ENCODE measurements at places on chromosomes 12 and 14.

DNA sequence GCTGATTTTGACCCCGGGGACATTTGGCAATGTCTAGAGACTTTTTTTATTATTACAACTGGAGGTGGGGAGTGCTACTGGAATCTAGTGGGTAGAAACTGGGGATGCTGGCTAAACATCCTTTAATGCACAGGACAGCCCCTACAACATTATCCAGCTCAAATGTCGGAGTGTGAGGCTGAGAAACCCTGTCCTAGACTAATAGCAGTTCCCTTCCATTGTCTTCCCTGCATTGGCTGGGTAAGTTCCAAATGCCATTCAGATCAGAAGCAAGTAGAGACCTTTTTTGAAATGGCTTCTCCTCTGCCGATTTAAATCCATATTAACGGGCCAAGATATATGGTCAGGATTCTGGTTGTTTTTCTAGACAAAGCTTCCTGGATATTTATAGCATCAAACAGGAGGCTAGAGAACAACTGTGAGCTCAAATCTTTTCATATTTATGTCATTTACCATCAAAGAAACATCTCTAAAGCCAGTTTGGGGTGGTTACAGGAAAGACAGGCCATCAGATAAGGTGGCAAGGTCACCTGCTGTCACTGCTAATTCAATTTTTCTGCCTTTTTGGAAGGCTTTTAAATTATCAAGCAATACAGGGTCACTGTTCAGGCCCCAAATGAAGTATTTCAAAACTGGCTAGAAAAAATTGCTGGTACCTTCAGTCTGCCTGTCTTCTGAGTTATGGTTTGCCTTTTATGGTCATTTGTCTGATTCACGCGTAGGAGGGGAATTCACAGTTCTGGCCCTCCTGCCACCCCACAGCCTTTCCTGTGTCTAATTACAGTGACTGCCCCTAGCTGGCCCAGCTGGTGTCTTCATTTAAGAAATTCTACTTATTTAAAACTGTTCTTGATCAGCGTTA is 20.1 kb upstream of the AKAP5 start:
- peak; percentile 32 for DNase-seq

- no peak for DNase-seq
Measured at GRCh38 chr12:105644770-105645169, 314.3 kb downstream of the C12orf75 start.

- peak; percentile 24 for DNase-seq
Measured at GRCh38 chr14:76955575-76956315, 72.8 kb downstream of the IRF2BPL start.

DNA sequence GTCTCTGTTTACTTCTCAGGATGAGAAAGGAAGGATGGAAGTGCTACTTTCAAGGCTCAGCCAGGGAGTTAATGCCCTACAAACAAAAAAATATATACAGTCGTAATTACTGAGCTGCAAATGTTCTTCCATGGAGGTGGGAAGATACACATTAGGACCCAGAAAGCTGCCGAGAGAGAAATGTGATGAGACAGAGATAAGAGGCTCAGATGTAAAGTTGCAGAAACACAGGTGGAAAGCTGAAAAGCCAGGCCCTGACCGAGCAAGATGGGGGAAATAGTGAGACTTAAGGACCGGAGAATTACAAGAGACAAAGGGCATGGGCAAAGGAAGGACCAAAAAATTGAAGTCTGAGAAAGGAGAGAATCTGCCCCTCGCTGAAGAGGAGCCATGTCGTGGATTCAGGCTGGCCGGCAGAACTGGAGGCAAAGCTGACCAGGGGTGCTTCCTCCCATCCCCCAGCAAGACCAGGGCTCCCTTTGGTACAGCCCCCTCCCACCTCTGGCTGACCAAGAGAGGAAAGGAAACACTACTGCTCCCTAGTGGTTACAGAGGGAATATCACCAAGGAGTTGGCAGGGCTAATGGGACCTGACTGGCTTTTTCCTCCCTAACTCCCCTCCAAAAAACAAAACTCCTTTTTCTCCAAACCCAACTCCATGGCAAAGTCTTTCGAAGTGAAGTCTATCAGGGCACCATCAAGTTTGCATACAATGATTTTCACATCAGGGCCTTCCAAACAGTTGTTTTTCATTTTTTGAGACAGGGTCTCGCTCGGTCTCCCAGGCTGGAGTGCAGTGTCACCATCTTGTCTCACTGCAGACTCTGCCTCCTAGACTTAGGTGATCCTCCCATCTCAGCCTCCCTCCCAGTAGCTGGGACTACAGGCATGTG is 12.1 kb downstream of the ZFHX2 start:
- no peak for DNase-seq

DNA sequence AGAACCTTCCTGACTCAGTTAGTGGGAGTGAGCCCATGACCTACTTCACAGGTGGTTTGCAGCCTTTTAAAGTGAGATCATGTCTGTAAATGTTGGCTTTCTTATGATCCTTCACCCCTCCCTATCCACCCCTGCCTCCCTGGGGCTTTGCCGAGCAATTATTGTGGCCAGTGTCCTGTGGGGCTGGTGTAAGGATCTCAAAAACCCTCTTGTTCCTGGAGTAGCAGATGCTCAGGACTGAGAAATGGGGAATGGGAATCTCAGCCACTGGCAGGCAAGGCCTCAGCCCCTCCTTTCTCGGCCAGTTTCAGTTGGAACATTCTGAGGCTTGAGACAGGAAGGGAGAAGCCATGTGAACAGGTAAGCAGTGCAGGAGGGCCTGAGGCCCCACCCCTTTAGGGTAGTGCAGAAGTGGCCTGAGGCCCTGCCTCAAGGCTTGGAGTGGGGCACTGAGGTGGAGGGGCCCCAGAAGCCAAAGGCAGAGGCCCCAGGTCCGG is 53.8 kb downstream of the PLEKHG3 start:
- no peak for DNase-seq

DNA sequence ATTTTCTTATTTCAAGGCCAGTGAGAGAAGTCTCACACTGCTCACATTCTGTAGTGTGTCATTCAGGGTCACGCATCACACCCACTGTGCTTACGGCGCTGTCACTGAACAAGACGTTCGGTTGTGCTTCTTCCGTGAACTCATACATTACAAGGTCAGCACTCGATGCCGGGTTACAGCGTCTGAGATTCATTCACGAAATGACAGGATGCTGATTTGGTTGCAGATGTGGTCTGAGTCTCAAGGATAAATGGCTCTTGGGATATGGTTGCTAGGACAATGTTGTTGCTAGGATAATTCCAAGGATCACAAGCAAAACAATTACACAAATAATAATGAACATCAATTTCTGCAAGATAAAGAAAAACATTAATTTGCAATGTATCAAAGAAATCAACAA is 47.4 kb downstream of the STX2 start:
- no peak for DNase-seq

GRCh38 chr12:104223712-104224111 is 8.1 kb downstream of the TXNRD1 start:
- no peak for DNase-seq

- DNase-seq, result no peak
Measured at GRCh38 chr14:59107819-59108218, 80.6 kb upstream of the DAAM1 start.

- no peak for DNase-seq
Measured at GRCh38 chr14:56731187-56731586, 79.1 kb downstream of the OTX2 start.

GRCh38 chr12:117507548-117507947 is 146.1 kb upstream of the NOS1 start:
- DNase-seq, result no peak

DNA sequence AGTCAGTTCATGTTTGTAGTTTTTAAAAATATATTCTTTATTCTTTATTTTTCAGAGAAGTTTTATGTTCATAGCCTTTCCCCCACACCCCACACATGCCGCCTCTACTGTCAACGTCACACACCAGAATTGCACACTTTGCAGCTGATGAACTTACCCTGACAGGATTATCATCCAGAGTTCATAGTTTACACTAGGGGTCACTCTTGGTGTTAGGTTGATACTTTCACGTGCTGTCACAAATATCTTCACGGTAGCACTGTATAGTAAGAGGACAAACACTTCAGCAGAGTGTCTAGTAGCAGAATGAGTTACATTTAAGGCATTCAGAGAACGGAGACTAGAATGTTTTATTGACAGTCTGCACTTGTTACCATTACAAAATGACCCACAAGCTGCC is 5.1 kb downstream of the DPPA3 start:
- no peak for DNase-seq

DNA sequence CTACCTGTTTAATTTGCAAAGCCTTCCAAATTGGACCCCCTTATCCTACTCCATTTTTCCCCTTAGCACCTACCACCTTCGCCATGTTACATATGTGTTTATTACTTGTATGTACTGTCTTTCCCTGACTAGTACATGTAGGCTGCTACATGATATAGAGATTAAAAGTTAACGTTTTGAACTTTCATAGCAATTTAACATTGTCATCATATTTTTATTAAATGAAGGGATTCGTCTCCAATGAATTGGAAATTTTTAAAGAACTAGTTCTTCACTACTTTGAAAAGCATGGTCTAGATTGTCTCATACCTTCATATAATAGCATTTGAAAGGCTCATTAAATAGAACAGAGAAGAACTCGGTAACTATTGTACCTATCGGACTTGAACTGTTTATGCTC is 64.9 kb upstream of the REP15 start:
- no peak for DNase-seq

DNA sequence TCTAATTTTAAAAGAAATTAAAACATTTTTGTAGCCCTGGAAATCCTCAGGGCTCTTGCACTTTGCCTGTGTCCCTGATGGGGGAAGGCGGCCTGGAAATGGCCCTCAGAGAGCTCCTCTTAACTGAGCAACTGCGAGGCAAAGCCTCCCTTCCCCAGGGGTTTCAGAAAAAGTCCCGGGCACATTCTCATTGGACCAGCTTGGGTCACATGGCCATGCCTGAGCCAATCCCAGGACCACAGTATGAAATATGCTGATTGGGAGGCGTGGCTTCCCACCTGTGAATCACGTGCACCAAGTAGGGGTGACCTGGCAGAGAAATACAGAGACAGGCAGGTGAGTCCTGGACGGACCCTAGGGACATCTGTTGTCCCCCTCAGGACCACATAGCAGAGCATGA is 90.4 kb upstream of the SFSWAP start:
- no peak for DNase-seq

- no peak for DNase-seq
Measured at GRCh38 chr12:997505-997904, 6.5 kb downstream of the ERC1 start.

DNA sequence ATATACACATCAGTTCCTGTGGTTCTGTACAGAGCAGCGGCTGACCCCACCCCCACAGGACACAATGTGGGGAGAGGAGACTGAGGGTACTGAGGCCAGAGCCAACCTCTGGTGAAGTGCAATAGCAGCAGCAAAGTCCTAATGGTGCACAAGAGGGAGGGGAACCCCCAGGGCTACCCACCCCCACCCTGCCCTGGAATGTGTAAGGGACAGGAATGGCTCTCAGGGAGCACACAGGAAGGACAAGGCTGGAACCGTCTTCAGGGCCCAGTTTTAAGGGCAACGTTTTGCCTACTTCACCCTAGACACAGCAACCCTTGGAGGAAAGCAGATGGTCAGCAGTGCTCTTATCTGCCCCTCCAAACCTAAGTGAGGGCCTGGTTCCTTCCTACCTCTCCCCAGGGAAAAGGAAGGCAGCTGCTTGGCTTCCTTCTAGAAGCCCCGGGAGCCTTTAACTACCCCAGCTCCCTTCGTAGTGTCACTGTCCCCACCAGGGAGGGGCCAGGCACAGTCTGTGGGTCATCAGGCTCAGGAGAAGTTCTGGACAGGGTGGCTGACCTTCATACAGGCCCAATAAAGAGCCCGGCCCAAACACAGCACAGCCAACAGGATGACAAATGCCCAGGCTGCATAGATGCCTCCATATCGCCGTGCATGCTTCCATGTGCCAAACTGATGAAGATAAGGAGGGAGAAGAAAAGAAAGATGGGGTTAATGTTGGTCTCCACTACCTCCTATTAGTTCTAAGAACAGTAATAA is 3.0 kb downstream of the PIP4P1 start:
- no peak for DNase-seq

DNA sequence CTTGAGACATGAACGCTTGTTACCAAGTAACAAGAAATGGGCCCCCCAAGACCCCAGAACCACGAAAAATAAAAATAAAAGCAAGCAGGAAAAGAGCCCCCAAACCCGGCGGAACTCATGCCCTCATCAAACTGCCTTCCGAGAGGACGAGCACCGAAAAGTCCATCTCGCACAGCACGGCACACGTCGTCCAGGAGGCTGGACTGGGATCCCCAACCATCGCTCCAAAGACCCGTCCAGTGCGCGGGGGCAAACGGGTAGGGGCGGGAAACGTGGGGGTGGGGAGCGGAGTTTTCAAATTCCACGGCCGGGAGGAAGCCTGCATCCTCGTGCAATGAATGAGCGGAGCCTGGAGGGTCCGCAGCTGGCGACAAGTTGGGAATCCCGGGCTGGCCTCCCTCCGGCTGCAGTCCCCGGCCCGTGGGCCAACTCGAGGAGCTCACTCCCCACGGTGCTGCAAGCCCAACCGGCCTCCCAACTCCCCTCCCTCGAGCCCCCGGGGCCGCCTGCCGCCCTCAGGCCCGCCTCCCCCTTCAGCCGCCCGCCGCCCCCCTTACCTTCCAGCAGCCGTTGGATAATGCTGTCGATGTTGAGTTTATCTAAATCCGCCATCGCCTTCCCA is 484 bp downstream of the PPP1CC start:
- peak; percentile 39 for DNase-seq

DNA sequence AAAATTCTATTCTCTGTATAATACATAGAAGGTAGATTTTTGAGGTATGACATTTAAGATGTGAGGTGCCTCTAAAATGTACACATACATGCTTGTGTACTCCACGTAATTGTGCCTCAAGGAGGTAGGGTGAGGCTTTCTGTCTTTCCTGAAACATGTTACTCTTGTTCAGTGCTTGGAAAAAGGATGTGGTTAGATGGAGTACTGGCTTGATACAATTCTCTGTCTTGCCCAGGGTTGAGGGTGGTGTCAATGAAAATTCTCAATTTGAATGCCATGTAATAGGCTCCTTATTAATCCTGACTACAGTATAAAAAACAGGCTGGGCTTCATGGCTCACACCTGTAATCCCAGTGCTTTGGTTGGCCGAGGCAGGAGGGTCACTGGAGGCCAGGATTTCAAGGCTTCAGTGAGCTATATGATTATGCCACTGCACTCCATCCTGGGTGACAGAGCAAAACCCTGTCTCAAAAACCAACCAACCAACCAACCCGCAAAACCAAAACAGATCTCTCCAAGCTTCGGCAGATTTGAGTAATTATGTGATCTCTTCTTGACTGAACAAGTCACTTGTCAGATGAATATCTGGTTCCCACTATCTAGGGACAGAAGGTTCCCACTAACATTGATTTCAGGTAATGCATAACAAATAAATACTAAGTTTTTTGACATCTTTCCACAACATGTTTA is 41.6 kb downstream of the RCOR1 start:
- DNase-seq, result no peak

Data from activated CD4-positive, CD25-positive, alpha-beta regulatory T cell (primary cell).